Dermis blood vessel endothelial cell (primary cell): ENCODE measurements at places on chromosomes 2 and 18. TPM values are rescaled to one million over a fixed set of nuclear protein-coding genes. Genes with fewer than 3 reads are reported as not detected.

ZNF804A gene
- total RNA-seq, result 0.05 TPM in 1 of 2 replicates, not detected in the other

MAPK4 gene
- not detected in 2 replicates for total RNA-seq

TNS1 gene
- 45.8 and 65.6 TPM in 2 replicates for total RNA-seq

HOXD11 gene
- total RNA-seq, result 0.17 TPM in 1 of 2 replicates, not detected in the other

STK16 gene
- total RNA-seq, result 24.3 and 24.7 TPM in 2 replicates

VWA3B gene
- not detected in 2 replicates for total RNA-seq

FASTKD1 gene
- total RNA-seq, result 22.8 and 29.1 TPM in 2 replicates

FSHR gene
- total RNA-seq, result not detected in 2 replicates
